ENCODE measurements at places on chromosomes 5 and 9. TPM values are rescaled to one million over a fixed set of nuclear protein-coding genes. Genes with fewer than 3 reads are reported as not detected.

Gene EPB41L4B
- total RNA-seq = 16.5 TPM

Gene COL27A1
- 5.2 TPM for total RNA-seq

Gene SPATA31A1
- not detected for total RNA-seq

Gene CTXN3
- not detected for total RNA-seq
